ENCODE measurements at places on chromosomes 6 and 20.
A peak's percentile ranks its signal among the peaks of the same experiment; 100 is the strongest.

DNA sequence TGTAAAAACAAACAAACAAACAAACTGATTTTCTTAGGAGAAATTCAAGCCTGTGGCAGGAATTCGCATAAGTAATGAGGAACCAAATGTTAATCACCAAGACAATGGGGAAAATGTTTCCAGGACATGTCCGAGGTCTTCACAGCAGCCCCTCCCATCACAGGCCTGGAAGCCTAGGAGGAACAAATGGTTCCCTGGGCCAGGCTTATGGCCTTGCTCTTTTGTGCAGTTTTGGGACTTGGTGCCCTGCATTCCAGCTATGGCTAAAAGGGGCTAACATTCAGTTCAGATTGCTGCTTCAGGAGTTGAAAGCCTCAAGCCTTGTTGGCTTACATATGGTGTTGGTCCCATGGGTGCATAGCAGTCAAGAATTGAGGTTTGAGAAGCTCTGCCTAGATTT is 1372.7 kb upstream of the CITED2 start:
- no peak for DNase-seq

- no peak for DNase-seq
Measured at GRCh38 chr6:158620963-158621693, 23.4 kb downstream of the DYNLT1 start.

DNA sequence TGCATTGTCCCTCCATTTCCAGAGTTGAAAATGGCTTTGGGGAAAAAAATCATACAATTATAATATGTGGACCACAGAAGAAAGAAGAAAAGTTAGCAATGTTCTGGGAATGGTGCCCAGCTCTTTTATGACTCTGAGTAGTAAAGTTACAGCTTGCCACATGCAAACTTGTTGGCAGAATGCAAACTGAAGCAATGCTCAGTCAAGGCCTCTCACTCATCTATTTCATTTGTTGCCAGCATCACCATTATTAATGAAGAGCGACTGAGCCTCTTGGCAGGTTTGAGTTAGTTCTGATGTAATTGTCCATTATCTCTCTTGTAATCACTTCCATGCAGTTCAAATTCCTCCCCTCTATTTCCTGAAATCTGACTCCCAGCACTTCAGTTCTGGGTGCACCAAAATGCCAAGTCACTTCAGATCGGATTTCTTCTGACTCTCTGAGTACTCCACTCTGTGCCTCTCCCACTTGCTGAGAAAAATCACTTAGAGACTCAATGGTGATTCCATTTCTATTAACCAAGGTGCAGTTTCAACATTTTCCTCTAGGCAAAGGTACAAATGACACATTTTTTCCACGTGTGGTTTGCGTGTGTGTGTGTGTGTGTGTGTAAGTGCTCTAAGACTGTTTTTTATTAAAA is 154.4 kb upstream of the STMND1 start:
- DNase-seq = peak; percentile 19

GRCh38 chr6:4941782-4942672 is 61.8 kb downstream of the RPP40 start:
- peak; percentile 6 for DNase-seq

DNA sequence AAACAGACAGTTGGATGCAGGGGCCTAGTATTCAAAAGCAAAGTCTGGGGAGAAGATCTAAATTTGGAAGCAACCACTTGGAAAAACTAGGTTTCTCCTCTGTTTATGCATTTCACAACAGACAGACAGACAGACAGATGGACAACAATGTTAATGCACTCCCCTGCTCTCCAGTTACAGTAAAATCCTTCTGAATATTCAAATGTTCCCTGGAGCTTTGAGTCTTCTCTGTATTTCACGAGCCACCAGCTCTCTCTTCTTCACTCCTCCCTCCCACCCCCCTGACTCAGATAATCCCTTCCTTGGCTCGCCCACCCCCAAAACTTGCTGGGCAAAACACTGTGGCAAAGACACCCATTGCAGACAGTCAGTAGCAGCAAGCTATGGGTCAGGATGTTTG is 129.3 kb upstream of the TOP1 start:
- no peak for DNase-seq

DNA sequence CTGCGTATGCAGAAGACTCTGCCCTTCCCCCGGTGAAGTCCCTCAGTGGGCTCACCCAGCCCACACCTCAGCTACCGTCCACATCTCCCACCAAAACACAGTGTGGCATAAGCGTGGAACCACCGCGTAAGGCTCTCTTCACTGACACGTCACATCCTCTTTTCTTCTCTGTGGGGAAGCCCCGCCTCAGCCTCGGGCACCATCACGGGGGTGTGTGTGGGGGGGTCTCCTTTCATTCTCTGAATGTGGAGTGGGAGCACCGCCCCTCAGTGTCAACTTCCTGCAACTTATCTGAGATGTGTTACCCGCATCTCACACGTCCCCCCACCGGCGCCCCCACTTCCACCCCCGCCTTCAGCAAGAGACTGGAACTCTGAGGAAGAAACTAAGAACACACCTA is 388.4 kb upstream of the JARID2 start:
- no peak for DNase-seq

DNA sequence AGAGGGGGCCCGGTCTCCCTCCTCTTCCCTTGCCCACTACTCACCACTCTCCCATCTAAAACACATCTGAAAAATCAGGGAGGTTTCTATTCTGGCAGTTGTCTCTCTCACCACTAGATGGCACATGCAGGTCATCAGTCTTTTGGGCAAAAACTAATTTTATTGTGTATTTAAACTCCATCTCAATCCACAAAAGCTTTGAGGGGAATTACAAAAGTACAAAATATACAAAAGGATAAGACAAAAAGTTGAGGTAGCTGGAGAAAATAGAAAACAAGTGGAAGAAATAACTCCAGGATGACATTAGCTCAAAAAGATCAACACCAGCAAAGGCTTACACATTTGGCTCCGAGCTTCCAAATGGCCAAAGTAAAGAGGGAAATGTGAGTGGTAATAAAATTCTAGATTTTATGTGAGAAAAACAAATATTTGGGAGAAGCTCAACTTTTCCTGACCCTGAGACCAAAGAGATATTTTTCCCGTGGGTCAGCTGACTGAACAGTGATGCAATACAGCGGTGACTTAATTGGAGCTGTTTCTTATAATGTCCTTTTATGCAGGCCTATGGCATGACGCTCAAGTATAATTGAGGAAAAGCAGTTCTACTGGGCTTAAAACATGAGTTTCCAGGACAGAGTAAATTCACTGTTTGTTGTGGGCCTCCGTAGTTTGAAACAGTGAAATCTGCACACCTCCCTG is 79.8 kb upstream of the CHD6 start:
- DNase-seq = peak; percentile 51

- no peak for DNase-seq
Measured at GRCh38 chr6:19805129-19805481, 32.1 kb upstream of the ID4 start.

- no peak for DNase-seq
Measured at GRCh38 chr6:140540743-140541142, 1166.3 kb upstream of the CITED2 start.

- no peak for DNase-seq
Measured at GRCh38 chr6:6392214-6393068, 72.0 kb upstream of the F13A1 start.

DNA sequence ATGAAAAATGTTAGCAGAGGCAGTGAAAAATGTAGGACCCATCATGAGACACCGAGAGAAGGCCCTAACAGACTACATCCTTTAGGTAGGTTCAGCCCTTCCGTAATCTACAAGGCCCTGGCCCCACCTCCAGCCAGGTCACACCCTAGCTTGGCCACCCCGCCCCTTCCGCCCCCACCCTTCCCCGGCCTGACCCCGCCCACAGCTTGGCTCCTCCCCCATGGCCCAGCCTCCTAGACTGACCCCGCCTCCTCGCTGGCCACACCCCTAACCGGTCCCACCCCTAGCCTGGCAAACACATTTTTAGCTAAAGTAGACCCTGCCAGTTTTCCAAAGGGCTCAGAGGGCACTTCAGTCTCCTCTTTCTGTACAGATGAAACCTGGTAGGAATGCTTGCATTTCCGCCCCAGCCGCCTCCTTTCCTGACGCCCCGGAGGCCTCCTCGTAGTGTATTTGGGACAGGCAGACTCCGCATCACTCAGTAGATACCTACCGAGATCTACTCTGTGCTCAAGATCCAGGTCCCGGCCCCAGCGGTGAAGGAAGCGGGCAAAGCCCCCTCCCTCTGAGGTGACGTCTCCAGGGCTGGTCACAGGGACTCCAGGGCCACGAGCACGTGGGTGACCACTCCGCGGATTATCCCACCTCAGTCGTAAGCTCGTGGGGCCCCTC is 443.5 kb downstream of the PREX1 start:
- peak; percentile 57 for DNase-seq

DNA sequence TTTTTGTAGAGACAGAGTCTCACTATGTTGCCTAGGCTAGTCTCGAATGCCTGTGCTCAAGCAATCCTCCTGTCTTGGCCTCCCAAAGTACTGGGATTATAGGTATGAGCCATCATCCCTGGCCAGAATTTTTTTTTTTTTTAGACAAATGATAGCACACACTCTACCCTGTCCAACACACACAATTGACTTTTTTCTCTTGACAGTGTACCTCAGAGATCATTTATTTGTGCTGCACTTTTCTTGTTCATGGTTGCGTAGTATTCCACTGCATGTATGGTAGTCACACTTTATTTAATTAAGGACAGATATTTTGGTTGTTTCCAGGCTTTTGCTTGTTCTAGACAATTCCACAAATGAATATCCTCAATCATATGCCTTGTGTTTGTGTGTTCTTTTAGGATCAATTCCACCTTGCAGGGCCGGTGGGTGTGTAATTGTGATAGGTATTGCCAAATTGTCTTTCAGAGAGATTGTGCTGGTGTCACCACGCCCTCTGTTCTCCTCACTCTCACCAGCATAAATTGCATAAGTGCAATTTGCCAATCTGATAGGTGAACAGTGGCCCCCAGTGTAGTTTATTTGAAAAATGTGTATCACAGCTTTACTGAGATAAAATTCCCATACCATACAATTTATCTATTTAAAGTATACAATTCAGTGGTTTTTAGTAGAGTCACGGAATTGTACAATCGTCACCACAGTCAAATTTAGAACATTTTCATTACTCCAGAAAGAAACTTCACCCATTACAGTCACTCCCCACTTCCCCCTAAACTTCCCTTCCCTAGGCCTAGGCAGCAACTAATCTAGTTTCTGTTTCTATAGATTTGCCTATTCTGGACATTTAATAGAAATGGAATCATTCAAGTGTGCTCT is 20.1 kb downstream of the SRC start:
- DNase-seq = no peak

- DNase-seq = no peak
Measured at GRCh38 chr6:818196-818595, 125.3 kb upstream of the EXOC2 start.

- DNase-seq = no peak
Measured at GRCh38 chr6:118963003-118963402, 28.0 kb upstream of the MCM9 start.

GRCh38 chr20:51388756-51389542 is 153.6 kb downstream of the NFATC2 start:
- DNase-seq = no peak

- DNase-seq = no peak
Measured at GRCh38 chr6:14598017-14598864, 480.7 kb downstream of the CD83 start.

DNA sequence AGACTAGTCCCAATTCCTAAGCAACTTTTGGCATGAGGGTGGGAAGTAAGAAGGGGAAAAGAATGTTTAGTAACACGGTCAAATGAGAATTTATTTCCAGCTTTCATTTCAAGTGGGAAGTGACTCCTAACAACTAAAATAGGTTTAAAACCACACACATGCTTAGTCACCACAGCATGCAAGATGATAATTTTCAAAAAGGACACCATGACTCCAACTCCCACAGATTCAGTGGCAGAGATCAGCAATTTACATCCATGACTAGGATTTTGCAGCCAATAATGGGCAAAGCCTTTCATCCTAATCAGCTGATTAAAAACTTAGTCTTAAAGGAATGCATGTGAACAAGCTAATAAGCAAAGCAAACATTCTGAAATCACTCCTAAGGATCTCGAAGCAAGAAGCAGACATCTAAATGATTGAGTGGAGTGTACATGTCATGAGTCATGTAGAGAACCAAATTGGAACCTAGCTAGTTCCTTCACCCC is 48.1 kb upstream of the GCLC start:
- DNase-seq = no peak

DNA sequence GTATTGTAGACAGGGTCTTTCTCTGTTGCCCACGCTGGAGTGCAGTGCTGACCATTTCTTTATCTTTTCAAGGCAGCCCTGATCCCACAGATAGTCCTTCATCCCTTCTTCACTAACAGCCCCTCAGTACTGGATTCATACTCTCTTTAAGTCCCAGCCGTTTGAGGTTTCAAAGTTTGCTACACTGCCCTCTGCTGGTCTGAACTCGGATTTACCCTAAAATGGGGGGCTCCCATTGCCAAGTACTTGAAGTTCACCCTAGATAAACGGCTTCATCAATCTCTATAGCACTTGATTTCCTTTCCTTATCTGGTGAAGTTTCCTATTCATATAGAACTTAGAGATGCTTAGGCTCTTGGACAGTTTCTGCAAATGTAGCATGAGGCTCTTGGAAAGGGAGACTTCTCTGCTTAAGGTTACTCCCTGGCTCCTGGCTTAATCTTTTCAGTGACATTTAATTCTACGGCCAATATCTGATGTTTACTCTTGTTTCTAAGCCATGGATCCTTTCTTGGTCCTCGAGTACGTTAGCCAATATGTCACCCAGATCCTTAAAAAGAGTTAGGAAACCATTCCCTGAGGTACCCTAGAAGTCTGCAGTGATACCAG is 21.4 kb upstream of the PREP start:
- DNase-seq = peak; percentile 58

- DNase-seq = no peak
Measured at GRCh38 chr20:49483018-49483695, 689 bp upstream of the KCNB1 start.

DNA sequence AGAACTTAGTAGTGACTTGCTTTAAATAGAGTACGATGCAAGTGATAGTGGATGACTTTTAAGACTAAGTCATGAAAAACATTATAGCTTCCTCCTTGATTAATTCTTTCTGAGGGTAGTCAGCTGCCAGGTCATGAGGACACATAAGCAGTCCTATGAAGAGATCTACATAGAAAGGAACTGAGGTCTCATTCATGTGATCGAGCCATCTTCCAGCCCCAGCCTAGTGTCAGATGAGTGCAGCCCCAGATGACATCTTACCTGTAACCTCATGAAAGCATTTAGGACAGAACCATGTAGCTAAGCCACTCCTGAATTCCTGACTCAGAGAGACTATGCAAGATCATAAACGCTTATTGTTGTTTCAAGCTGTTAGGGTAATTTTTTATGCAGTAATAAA is 67.7 kb downstream of the AK9 start:
- DNase-seq = no peak

DNA sequence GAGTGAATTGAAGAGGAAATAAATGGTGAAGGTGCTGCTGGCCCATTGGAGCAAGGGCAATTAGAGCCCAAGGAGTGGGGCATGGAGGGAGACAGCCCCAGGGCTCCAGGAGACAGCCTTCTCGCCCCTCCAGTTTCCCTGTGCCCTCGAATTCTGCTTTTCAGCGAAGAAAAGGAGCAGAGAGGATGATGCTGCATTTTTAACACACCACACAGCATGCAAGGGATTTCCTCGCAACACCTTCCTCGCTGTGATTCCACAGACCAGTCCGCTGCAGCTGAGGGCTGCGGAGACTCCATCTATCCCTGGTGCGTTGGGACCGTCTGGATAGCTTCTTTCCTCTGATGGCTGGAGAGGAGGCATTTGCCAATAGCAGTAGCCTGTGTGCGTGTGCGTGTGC is 41.7 kb downstream of the PTCHD4 start:
- DNase-seq = no peak

- DNase-seq = no peak
Measured at GRCh38 chr6:144793744-144794143, 508.6 kb downstream of the UTRN start.

Measured in Calu3 (cell line).